ENCODE measurements at places on chromosomes 3 and 15.

- DNase-seq, result no peak
These were observed 119.5 kb downstream of the FRMD5 start for GRCh38 chr15:44075535-44075934.

DNA sequence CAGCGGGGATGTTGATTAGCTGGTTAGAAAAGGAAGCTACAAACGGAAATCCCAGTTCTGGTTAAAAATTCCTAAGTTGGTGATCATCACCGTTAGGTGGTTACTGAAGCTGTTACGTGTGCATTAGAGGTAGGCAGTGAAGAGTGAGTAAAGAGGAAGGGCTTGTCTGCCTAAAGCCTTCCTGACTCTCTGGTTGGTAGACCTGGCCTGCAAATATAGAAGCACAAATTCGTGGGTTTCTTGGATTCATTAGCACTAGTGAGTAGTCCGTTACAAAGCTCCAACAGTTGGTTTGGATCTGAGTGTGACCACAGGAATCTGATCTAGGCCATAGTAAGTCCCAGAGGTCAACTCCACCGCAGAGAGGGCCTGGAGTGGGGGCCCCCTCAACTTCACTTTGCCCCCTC is 174.0 kb upstream of the TP63 start:
- no peak for DNase-seq

DNA sequence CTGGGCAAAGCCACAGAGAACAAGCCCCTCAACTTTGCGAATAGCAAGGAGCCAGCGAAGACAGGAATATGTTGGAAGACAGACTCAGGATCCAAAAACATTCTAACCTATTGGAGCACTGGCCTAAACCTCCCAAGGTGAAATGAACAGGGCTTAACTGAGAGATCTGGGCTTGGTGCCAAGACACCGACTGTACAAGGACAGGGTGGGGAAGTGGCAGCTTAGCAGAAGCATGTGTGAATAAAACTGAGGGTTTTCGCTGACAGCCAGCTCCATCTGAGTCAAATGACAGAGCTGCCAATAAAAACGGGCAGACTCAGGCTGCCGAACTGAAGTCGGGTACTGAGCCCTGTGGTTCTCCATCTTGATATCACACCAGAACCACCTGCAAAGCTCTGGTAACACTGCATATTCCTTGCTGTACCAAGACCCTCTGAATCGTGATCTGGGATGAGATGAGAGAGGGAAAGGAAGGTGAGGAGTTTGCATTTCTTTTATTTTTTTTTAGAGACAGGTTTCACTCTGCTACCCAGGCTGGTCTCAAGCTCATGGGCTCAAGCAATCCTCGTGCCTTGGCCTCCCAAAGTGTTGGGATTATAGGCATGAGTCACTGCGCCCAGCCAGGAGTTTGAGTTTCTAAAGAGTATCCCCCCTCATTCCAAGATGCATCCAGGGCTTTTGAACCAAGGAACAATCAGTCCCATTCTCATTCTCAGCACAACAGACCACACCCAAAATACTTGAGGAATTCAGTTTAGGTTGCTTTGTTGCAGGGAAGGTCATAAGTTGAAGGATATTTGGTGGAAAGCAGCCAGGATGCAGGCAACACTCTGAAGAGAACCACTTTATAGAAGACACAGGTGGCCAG is 6.0 kb upstream of the PLCB2 start:
- peak; percentile 17 for DNase-seq

- no peak for DNase-seq
These were observed 476.3 kb downstream of the AGBL1 start for GRCh38 chr15:86555939-86556338.

- DNase-seq, result no peak
These were observed 2.7 kb downstream of the TM4SF19 start for GRCh38 chr3:196335503-196335948.

DNA sequence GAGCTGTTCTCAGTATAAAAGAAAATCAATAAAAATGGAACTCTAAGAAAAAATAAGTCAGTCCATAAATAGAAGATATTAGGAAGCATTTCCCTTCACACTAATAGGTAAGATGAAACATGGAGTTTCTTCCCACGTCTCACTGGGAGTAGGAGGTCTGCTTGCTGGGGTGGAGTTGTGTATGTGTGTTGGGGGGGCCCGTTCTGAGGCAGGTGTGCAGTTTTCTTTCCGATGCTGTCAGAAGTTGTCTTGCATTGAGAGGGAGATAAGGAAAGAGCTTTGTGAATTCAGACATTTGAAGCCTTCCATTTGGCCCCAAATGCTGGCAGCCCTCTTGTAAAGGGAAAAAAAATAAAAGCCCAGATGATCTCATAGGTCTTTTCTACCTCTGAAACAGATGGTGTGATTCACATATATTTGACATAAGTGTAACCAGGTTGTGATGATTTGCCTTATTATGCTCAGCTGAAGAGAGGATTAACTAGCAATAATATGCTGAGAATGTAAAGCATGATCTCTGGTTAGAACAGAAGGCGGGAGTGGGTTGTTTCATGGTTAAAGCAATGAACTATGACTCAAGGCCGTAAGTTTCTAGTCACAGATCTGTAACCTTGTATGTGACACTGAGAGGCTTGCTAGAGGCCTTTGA is 8.8 kb downstream of the RASGRP1 start:
- DNase-seq, result no peak

DNA sequence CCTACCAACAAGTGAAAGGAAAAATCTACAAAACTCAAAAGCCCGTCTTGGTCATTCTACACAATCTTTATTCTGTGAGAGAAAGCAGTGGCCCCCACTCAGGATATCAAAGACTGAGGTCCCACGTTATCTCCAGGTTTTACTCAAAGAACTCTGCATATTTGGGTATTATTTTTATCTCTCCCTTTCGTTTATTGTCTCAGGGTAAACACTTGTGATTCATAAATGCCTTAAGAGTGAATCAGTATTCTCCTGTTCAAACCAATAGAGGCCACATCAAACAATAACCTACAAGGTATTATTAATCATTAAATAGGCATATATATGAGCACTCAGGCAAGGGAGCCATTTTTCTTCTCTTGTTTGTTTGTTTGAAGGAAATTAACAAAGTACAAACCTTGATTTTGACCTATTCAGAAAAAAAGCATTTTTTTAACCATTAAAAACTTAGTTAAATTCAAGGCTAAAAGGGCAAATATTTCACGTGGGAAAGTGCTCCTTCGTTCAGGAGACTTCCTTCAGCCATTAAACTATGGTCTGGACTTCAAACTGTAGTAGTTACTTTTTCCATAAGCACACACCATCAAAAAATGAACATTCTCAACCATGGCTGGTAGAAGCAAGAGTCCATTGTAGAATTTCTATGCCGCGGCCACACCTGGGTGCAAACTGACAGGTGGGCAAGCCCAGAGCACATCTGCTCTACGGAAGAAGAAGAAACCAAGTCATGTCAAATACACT is 13.9 kb upstream of the HES1 start:
- no peak for DNase-seq

- no peak for DNase-seq
These were observed 126.1 kb downstream of the VGLL4 start for GRCh38 chr3:11517601-11518000.

- DNase-seq, result no peak
These were observed 49.6 kb upstream of the PPARG start for GRCh38 chr3:12239301-12239700.

GRCh38 chr3:81419228-81419627 is 342.2 kb downstream of the GBE1 start:
- DNase-seq, result no peak

DNA sequence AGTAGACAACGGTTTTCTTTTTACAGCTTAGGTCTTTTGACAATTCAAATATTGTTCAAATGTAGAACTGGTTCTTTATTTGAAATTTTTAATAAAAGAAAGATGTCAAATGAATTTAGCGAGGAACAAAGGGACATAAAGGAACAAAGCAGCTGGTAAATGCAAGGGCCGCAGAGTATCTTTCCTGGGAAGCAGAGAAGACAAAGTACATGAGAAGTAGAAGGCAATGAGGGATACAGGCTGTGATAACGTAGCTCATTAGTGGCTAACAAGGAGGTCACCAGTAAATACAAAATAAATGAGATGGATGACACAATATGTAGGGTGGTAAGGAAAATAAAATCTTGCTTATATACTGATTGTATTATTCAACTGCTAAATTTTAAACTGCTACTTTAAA is 762.8 kb downstream of the VGLL3 start:
- DNase-seq, result no peak

All from activated naive CD4-positive, alpha-beta T cell (primary cell).